Skin of body (tissue), 3 donors: ENCODE measurements at places on chromosomes 3 and 15.

DNA sequence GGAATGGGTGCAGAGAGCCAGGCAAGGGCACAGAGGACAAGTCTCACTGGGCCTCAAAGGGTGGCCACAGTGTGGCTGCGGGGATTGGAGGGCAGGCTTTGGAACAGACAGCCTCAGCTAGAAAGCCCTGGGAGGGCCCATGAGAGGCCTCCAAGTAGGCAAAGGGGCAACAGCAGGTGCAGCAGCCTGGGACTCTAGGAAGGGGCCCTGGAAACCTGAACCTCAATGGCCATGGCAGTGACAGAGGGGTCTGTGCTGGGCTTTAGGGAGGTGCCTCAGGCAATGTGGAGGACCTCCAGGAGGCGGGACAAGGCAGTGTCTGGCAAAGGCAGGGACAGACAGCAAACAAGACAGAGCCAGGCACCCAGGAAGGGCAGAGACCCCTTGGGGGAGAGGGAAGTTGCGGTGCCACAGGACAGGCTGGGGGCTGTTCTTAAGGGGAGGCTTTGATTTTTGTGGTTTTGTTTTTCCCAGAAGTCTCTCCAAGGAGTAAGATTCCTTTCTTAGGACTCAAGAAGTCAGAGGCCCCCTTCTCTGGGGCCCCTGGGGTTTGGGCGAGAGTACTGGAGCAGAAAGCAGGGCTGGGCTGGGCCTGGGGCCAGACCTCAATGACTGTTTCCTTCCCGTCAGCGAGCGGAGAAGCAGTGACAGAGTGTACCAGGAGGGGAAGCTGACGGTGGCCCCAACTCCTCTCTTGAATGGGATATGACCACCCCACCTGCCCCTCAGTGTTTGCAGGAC is 9.7 kb downstream of the STOML1 start:
- peak; percentile 89 for DNase-seq

- no peak for DNase-seq
Observed at GRCh38 chr3:97409612-97410011, 354.9 kb upstream of the ARL6 start.

DNA sequence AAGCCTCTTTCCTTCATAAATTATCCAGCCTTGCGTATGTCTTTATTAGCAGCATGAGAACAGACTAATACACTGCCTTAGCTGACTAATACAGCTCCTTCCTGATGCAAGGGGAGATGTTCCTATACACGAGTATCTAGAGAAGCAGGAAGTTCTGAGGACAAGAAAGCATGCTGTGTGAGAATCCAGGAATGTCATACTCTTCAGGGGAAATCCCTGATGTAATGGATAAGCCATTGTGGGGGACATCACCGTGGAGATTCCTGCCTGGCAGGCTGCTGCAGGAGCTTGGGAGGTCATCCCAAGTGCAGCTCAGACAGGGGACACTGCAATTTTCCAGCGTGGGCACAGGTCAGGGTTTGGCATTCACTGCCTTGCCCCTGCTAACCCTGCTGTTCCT is 476.9 kb downstream of the NR2F2 start:
- DNase-seq: no peak

GRCh38 chr3:196120291-196120951 is 38.5 kb upstream of the TFRC start:
- no peak for DNase-seq
